ENCODE measurements at places on chromosomes 12 and 14.
A peak's percentile ranks its signal among the peaks of the same experiment; 100 is the strongest.

DNA sequence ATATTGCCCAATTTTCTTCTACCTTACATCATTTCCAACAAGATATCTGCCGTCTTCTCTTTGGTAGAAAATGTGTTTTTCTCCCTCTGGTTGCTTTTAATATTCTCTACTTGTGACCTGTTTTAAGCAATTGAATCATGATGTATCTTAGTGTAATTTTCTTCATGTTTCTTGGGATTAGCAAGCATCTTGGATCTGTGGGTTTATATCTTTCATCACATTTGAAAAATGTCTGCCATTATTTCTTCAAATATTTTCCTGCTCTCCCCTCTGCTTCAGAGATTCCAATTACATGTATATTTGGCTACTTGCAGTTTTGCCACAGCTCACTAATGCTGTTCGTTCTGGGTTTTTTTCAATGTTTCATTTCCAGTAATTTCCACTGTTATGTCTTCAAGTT, 30.1 kb downstream of the CKAP4 start:
- DNase-seq, result no peak

DNA sequence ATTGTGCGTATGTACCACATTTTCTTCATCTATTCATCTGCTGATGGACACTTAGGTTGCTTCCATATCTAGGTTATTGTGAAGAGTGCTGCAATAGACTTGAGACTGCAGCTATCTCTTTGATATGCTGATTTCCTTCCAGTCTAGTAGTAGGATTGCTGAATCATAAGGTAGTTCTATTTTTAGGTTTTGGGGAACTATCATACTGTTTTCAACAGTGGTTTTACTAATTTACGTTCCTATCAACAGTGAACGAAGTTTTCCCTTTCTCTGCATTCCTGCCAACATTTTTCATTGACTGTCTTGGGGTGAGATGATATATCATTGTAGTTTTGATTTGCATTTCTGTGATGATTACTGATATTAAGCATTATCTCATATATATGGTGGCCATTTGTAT, 482.2 kb downstream of the SLC16A7 start:
- no peak for DNase-seq

DNA sequence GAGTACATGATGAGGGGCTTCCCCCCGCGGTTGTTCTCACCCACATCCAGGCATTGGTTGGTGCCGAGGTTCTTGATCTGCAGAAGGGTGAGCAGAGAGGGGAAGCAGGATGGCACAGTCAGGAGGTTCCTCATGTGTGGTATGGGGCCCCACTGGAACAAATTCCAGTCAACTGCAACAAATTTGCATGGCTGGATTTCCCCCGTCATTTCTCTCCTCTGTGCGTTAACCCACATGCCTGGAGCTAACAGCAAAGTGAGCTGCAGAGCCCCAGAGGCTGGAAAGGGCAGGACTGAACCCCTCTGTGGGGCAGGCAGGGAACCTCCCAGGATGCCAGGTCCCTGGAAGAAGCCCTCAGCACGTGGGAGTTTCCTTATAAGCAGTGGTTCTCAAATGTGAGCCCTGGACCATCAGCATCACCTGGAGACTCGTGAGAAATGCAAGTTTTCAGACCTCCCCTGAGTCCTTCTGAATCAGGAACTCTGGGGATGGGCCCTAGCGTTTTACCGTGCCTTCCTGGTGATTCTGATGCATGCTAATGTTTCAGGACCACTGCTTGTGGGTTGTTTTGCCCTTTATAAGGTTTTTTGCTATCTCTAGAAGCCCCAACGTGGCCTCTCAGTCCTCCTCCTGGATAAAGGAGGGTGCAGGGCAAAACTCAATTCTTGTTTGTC, 11.0 kb upstream of the CELA1 start:
- no peak for DNase-seq

GRCh38 chr14:89000007-89000942, 175.8 kb downstream of the TTC8 start:
- DNase-seq, result peak; percentile 73

DNA sequence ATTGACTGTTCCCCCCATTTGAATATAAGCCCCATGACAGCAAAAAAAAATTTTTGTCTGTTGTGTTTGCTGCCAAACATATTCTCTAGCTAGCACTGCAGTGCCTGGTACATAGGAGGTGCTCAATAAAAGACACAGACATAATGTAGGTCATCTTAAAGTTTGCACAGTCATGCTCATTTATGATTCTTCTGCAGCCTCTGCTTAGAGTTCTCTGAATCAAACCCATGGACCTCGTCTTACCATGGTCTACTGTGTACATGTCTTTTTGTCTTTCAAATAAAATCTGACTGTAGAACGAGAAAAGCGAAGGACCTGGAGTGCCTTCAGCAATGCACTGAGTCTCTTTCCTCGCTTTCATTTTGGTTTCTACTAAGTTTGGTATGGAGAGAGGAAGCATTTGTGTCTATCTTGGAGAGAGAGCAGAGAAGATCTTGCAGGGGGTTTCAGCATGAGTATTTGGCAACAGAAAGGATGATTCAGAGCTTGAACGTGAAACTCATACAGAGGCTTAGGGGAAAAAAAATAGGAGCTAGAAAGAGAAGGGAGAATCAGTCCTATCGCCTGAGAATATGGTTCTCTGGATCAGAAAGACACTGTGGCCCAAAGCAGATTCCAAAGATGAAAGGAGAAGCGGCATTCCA, 38.8 kb upstream of the TMCC3 start:
- DNase-seq, result no peak

DNA sequence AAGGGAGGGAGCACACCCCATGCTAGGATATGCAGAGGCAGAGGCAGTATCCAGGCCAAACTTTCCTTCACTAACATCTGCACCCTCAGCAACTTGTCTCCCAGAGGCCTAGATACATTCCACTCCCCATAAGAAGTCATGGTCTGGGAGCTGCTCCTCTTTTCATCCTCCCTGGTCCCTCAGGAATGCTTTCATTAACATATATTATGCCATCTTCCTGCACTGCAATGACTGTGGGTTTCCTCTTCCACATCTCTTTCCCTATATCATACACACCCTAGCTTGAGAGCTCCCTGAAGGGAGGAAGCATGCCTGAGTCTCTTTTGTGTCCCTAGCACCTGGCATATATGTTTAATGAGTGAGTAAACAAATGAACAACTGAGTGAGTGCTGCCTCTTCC, 8.6 kb downstream of the DDN start:
- DNase-seq, result no peak

- DNase-seq, result peak; percentile 66
These were observed 192.6 kb upstream of the BCL2L14 start for GRCh38 chr12:11877869-11878780.
